Naive thymus-derived CD8-positive, alpha-beta T cell (primary cell): ENCODE measurements at places on chromosomes 1 and 21. TPM values are rescaled to one million over a fixed set of nuclear protein-coding genes. Genes with fewer than 3 reads are reported as not detected.
A peak's percentile ranks its signal among the peaks of the same experiment; 100 is the strongest.

- H3K4me3 ChIP-seq = no peak overlapping the region
- H3K27me3 ChIP-seq = no peaks in the 10 kb centered on the region
- H3K27ac ChIP-seq = no peak overlapping the region
- H3K36me3 ChIP-seq = no peaks in the 10 kb centered on the region
- no peak for DNase-seq
- peaks cover 35% of the 10 kb centered on the region for H3K4me1 ChIP-seq
Observed at GRCh38 chr1:8373581-8374241, 55.8 kb downstream of the SLC45A1 start.

- no peaks in the 10 kb centered on the region for H3K4me1 ChIP-seq
- H3K27me3 ChIP-seq = no peaks in the 10 kb centered on the region
- no peaks in the 10 kb centered on the region for H3K36me3 ChIP-seq
- DNase-seq = no peak
Observed at GRCh38 chr1:233654658-233655280, 40.9 kb downstream of the KCNK1 start.

DNA sequence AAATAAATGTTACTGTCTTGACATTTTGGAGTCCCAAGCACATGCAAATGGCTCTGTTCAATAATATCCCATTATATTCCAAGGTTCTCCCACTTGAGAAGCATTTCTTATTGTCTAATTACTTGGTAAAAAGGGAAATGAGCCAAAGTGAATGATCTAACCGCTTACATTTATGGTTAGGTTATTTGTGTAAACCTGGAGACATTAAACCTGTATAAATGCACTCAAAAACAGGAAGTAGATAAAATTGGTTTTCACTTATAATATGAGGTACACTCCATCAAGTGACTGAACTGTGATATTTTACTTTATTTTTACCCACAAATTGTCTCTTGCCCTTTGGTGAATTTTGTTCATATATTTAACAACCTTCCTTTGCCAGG lies 26.8 kb downstream of the KIF1B start:
- no peaks in the 10 kb centered on the region for H3K27me3 ChIP-seq
- DNase-seq = no peak
- no peak overlapping the region for H3K4me3 ChIP-seq
- peaks cover 5% of the 10 kb centered on the region for H3K36me3 ChIP-seq

Gene KRTAP10-8
- not detected for polyA plus RNA-seq

Gene MPL
- not detected for polyA plus RNA-seq

- no peak overlapping the region for H3K27ac ChIP-seq
- H3K36me3 ChIP-seq = no peaks in the 10 kb centered on the region
- no peak overlapping the region for H3K4me3 ChIP-seq
- no peak for DNase-seq
- no peaks in the 10 kb centered on the region for H3K27me3 ChIP-seq
Observed at GRCh38 chr21:44935533-44935927, 4.3 kb upstream of the SLX9 start.

DNA sequence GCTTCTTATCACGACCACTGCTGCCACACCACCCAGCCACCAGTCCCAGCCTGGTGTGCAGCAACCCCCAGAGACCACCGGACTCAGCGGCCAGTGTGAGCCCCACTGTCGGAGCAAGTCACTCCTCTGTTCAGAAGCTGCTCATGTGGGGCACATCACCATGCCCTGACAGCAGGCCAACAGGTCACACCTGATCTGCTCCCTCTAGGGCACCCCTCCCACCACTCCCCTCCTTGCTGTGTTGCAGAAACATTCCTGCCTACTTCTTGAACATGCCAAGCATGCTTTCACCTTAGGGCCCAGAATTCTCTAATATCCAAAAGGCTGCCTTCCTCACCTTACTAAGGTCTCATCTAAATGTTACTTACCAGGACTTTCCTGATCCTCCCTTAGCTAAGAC lies 146.5 kb downstream of the SLC45A1 start:
- no peaks in the 10 kb centered on the region for H3K36me3 ChIP-seq
- no peak for DNase-seq
- peaks cover 51% of the 10 kb centered on the region for H3K4me1 ChIP-seq
- no peak overlapping the region for H3K4me3 ChIP-seq

- H3K4me1 ChIP-seq = no peaks in the 10 kb centered on the region
- H3K27me3 ChIP-seq = peaks cover 8% of the 10 kb centered on the region
- DNase-seq = no peak
- no peak overlapping the region for H3K4me3 ChIP-seq
- no peaks in the 10 kb centered on the region for H3K36me3 ChIP-seq
- H3K27ac ChIP-seq = no peak overlapping the region
Observed at GRCh38 chr1:29305943-29306342, 69.6 kb downstream of the PTPRU start.

DNA sequence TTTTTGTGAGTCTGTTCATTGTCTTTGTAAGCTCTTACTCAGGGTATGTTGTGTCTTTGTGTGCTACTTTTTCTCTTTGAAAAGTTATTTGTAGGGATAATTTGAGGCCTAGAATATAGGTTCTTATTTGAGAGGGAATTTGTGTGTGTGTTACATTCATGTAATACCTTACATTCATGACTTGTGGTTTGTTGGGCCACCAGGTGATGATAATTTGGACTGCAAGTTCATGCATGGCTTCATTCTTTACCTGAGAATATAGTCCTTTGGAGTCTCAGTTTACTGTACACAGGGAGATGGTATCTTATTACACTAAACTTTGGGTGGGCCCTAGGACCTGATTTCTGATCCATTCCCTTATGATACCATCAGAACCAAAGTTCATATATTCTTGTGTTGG lies 51.8 kb upstream of the FASLG start:
- H3K27me3 ChIP-seq = no peaks in the 10 kb centered on the region
- H3K36me3 ChIP-seq = peaks cover 19% of the 10 kb centered on the region
- peak overlapping the region; percentile 75 for H3K27ac ChIP-seq

Gene TRIM17
- polyA plus RNA-seq = 0.62 TPM

Gene AKNAD1
- not detected for polyA plus RNA-seq

Gene MAP1LC3C
- not detected for polyA plus RNA-seq

- no peaks in the 10 kb centered on the region for H3K36me3 ChIP-seq
- no peak overlapping the region for H3K27ac ChIP-seq
- no peak overlapping the region for H3K4me3 ChIP-seq
- peaks cover 1% of the 10 kb centered on the region for H3K4me1 ChIP-seq
- DNase-seq = no peak
Observed at GRCh38 chr1:175129182-175129581, 61.5 kb downstream of the TNN start.

Gene SPRR2A
- not detected for polyA plus RNA-seq

Gene GFI1
- polyA plus RNA-seq = 6.7 TPM

Gene KDF1
- 6.9 TPM for polyA plus RNA-seq

- H3K36me3 ChIP-seq = no peaks in the 10 kb centered on the region
- peaks cover 5% of the 10 kb centered on the region for H3K4me1 ChIP-seq
- no peak overlapping the region for H3K4me3 ChIP-seq
- no peaks in the 10 kb centered on the region for H3K27me3 ChIP-seq
Observed at GRCh38 chr1:3915551-3916121, 15.6 kb upstream of the C1orf174 start.

Gene SPATA46
- polyA plus RNA-seq = not detected

Gene PLXNA2
- polyA plus RNA-seq = 0.06 TPM

DNA sequence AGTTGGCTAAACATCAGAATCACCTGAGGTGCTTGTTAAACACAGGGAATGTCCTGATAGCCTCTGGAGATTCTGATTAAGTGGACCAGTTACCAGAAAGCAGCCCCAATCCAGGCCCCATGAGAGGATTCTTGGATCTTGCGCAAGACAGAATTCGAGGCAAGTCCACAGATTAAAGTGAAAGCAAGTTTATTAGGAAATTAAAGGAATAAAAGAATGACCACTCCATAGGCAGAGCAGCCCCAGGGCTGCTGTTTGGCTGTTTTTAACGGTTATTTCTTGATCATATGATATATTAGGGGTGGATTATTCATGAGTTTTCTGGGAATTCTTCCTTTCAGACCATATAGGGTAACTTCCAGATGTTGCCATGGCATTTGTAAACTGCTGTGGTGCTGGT lies 176.2 kb downstream of the ROR1 start:
- no peaks in the 10 kb centered on the region for H3K36me3 ChIP-seq
- no peak for DNase-seq
- H3K27me3 ChIP-seq = peaks cover 2% of the 10 kb centered on the region
- H3K27ac ChIP-seq = no peak overlapping the region
- no peak overlapping the region for H3K4me3 ChIP-seq
- no peaks in the 10 kb centered on the region for H3K4me1 ChIP-seq

- no peak overlapping the region for H3K4me3 ChIP-seq
- no peaks in the 10 kb centered on the region for H3K4me1 ChIP-seq
- no peak for DNase-seq
- H3K27me3 ChIP-seq = no peaks in the 10 kb centered on the region
- H3K27ac ChIP-seq = no peak overlapping the region
- no peaks in the 10 kb centered on the region for H3K36me3 ChIP-seq
Observed at GRCh38 chr1:96002201-96002600, 719.4 kb upstream of the PTBP2 start.

DNA sequence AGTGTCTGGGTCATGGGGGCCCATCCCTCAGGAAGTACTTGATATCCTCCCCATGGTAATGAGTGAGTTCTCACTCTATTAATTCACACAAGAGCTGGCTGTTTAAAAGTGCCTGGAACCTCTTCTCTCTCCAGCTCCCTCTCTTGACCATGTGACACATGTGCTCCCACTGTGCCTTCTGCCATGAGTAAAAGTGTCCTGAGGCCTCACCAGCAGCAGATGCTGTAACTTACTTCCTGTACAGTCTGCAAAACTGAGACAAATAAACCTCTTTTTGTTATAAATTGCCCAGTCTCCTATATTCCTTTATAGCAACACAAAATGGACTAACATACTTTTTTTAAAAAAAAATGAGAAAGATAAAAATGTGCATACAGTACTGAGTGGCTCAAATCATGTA lies 24.0 kb downstream of the PUM1 start:
- H3K4me1 ChIP-seq = peaks cover 70% of the 10 kb centered on the region
- peak overlapping the region; percentile 56 for H3K27ac ChIP-seq
- H3K36me3 ChIP-seq = peaks cover 74% of the 10 kb centered on the region
- H3K27me3 ChIP-seq = no peaks in the 10 kb centered on the region
- no peak for DNase-seq
- no peak overlapping the region for H3K4me3 ChIP-seq

Gene LRRC53
- not detected for polyA plus RNA-seq

DNA sequence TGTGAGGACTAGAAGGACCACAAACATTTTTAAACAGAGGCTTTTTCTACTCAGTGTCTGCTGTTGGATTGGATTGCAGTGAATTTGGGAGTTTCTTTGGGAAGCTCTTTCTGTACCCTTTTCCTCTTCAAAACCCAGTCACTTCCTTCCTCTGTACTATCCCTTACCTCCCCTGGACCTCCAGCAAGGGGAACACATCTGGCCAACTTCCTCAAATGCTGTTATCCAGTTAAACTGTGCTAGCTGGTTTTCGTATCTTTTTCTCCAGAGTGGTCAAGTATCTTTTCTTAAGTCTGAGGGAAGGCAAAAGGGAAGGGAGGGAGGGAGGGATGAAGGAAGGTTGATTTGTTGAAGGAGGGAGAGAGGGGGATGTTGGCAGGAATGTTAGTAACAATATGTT lies 99.2 kb upstream of the TNR start:
- DNase-seq = no peak
- H3K27ac ChIP-seq = no peak overlapping the region
- H3K4me3 ChIP-seq = no peak overlapping the region
- H3K27me3 ChIP-seq = peaks cover 39% of the 10 kb centered on the region

DNA sequence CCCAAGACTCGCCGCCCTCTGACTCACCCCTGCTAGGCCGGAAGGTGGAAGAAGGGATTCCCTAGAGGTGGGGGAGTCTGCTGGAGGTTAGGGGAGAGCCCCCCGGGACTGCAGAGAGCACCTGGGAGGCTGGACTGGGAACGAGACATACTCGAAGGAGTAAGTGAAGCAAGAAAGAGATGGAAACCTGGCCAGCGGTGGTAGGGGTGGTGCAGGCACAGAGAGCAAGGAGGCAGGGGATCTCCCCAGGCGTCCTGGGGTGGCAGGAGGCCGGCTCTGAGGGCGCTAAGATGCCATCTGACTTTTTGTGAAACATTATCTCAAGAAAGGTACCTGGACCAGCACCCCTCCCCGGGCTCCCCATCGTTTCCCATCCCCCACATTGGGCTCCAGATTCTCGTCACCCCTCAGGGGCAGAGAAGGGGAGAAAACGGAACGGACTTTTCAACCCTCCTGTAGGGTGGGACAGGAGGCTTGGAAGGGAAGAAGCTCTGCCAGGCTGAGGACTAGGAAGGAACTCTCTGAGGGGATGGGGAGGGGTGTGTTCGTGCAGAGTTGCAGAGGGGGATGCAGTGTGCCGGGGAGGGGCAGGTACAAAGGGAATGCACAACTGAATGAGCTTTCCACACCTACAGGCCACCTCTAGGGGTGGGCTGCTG lies 708 bp downstream of the CHRNB2 start:
- no peaks in the 10 kb centered on the region for H3K36me3 ChIP-seq
- peaks cover 8% of the 10 kb centered on the region for H3K4me1 ChIP-seq
- peaks cover 34% of the 10 kb centered on the region for H3K27me3 ChIP-seq
- no peak overlapping the region for H3K27ac ChIP-seq
- DNase-seq = peak; percentile 40

- peak; percentile 15 for DNase-seq
- H3K4me3 ChIP-seq = peak overlapping the region; percentile 83
- no peaks in the 10 kb centered on the region for H3K27me3 ChIP-seq
Observed at GRCh38 chr1:23422941-23423340, 1.6 kb downstream of the TCEA3 start.

- DNase-seq = no peak
- no peaks in the 10 kb centered on the region for H3K4me1 ChIP-seq
- peaks cover 5% of the 10 kb centered on the region for H3K27me3 ChIP-seq
- no peak overlapping the region for H3K4me3 ChIP-seq
- no peak overlapping the region for H3K27ac ChIP-seq
Observed at GRCh38 chr1:219788091-219788490, 140.3 kb downstream of the SLC30A10 start.

Gene CD34
- not detected for polyA plus RNA-seq

GRCh38 chr1:56376188-56376984 lies 203.0 kb downstream of the PLPP3 start:
- peaks cover 3% of the 10 kb centered on the region for H3K27me3 ChIP-seq
- no peak for DNase-seq
- no peak overlapping the region for H3K27ac ChIP-seq
- H3K4me3 ChIP-seq = no peak overlapping the region
- H3K36me3 ChIP-seq = no peaks in the 10 kb centered on the region

- H3K4me1 ChIP-seq = no peaks in the 10 kb centered on the region
- no peak for DNase-seq
- H3K36me3 ChIP-seq = no peaks in the 10 kb centered on the region
- no peaks in the 10 kb centered on the region for H3K27me3 ChIP-seq
- H3K4me3 ChIP-seq = no peak overlapping the region
Observed at GRCh38 chr21:45864436-45864835, 117.1 kb upstream of the COL6A1 start.

GRCh38 chr1:237794071-237794470 lies 96.7 kb downstream of the ZP4 start:
- DNase-seq = no peak
- H3K36me3 ChIP-seq = no peaks in the 10 kb centered on the region
- no peaks in the 10 kb centered on the region for H3K27me3 ChIP-seq
- no peaks in the 10 kb centered on the region for H3K4me1 ChIP-seq
- no peak overlapping the region for H3K4me3 ChIP-seq
